ENCODE measurements at places on chromosomes 16 and 17.
A peak's percentile ranks its signal among the peaks of the same experiment; 100 is the strongest.

DNA sequence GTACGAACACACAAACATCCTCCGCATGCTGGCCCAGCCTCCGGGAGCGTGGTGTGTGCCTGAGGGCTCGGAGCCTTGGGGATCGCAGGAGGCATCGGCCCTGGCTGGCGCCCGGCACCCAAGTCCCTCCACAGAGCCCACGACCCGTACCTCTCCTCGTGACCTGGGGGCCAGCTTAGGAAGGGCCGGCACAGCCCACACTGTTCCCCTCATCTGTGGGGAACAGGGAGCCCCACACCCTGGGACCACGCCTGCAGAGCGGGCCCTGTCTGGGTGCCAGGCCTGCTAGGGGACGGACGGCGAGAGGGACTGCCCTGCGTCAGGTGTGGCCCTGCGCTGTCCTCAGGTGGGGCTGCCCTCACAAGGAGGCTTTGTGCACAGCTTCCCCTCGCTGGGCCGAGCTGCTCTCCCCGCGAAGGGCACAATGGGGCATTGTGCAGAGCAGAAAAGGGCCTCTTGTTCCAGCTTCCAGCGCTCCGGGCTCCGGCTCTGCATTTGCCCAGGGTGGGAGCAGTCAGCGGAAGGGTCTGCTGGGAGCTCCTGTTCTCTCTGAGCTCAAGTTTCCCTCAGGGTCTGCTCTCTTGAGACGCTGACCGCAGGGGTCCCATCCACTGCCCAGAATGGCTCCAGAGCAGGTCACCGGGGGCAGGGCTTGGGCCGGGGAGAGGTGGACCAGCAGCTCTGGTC, 1.7 kb upstream of the LMF1 start:
- no peak for DNase-seq

GRCh38 chr16:56610609-56611111, 2.3 kb downstream of the MT2A start:
- DNase-seq = no peak

GRCh38 chr16:18792836-18793433, 2.8 kb upstream of the RPS15A start:
- DNase-seq = no peak

DNA sequence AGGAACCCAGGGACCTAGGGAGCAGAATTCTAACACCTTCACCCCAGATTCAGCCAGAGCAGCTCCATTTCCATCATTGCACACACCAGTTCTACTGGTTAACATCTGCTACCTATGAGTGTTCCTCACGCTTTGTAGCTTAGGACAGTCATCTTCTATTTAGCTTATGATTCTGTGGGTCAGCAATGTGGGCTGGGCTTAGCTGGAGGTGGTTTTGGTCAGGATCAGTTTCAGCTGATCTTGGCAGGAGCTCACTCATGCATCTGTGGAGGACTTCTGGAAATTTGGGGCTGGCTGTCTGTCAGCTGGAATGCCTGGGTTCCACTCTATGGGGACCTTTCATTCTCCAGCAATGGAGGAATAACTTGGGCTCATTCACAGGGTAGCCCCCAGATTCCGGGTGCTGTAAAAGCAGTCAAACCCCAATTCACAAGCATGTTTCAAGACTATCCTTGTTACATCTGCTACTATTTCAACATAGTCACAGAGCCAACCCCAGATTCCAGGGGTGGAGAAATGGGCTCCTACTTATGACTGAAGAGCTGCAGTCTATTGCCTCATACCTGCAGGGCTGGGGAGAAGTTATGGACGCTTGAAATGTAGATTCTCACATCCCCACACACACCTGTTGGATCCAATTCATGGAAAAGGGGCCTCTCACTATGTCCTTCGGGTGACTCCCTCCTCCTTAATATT, 3.4 kb upstream of the HP start:
- DNase-seq = no peak

- DNase-seq = peak; percentile 13
Measured at GRCh38 chr17:4167786-4168185, 24.8 kb downstream of the CYB5D2 start.

DNA sequence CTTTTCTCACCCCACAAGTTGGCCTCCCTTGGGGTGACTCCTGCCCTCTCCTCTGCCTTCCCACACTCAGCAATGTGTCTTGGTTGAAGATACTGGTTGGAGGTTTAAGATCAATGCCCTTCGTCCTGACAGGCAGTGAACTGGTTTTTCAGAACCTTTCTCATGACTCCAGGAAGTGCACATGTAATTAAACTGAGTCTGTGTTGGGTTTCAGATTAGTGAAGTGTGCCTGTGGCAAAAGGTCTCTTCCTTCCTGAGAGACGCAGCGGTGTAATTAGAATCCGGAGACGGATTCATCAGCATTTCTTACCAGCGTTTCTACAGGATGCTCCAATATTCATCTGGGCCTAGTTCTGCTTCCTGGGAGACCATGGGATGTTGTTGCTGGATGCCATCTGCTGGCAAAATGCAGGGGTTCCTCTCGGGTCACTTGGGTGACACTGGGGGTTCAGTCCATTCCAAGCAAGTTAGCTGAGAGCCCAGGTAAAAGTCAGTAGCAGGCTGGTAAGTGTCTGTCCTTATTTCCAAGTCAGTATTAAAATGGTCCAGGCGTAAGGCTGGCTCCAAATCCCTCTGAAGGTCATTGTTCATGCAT, 233.3 kb downstream of the XYLT1 start:
- DNase-seq = no peak

GRCh38 chr17:70021726-70022125, 53.3 kb upstream of the KCNJ16 start:
- no peak for DNase-seq

GRCh38 chr16:19210968-19211367, 42.9 kb downstream of the SYT17 start:
- no peak for DNase-seq

GRCh38 chr17:75694536-75694935, 26.7 kb upstream of the ITGB4 start:
- DNase-seq = no peak

DNA sequence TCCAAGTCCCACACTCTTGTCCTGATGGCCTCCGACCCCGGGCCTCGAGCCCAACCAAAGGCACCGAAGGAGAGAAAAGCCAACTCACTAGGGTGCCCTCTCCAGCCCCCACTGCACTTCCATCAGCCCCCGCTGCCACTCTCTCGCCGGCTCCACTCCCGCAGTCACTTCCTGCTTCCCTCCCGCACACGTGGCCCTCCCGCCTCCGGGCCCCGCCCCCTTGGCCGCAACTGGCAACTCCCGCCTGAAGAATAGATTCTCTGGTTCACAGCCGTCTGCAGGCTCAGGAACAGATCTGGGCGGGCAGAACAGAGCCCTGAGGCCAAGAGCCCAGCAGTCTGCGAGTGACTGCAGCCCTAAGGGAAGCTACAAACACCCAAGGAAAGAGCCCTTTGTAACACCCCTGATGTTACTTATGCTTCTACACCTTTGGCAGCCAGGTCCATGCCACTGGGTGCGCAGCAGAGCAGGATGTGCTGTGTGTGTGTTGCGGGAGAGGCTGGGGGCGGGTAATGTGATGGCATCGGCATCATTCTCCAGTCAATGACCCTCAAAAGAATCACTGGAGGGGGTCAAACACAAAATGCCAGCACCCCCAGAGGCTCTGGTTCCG, at the start of gene SLC39A11:
Gene SLC39A11 (minus strand): TSS at position 166 of the 613 bp plus-strand sequence. CDS start 3,924 bp downstream, outside the sequence.
- DNase-seq = peak; percentile 89

DNA sequence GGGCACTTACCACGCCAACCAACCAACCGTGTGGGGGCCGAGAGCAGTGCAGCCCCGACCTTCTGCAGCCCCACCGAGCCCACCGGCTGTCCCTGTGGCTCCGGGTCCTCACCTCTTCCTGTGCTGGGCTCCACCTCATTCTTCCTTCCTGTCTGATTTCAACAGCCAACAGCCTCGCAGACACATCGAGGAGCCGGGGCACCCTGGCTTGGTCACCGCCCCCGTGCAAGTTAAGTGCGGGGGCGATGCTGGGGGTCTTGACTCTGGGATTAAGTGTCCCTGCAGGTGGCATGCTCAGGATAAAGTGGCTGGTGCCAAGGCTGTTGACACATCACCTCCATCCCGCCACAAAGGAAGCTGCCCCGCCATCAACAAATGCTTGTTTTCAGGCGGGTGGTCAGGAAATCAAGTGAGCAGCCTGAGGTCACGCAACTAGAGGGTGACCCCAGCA, at the start of gene NLRC3:
Gene NLRC3 (minus strand): TSS at position 102 of the 451 bp plus-strand sequence. CDS start 12,367 bp downstream, outside the sequence.
- peak; percentile 63 for DNase-seq

GRCh38 chr16:15961571-15962090, 12.2 kb downstream of the ABCC1 start:
- peak; percentile 45 for DNase-seq

DNA sequence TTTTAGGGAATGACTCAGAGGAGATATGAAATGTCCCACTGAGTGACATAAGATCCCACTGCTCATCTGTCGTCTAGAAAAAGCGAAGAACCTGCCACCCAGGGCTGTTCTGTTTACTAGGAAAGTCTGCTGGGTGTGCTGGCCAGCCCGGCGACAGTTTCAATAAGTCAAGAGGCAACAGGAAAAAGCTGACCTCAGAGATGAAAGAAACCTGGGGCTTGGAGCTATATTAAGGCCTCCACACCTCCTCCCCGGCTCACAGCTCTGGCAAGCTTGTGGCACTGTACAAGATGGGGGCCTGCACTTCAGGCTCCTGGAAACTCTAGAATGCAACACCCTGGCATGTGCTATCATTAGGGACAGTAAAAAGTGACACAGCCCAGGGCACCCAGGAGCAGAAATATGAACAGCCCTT, 10.6 kb downstream of the ZFHX3 start:
- DNase-seq = no peak

- DNase-seq = no peak
Measured at GRCh38 chr16:8721336-8722024, 47.1 kb downstream of the ABAT start.

DNA sequence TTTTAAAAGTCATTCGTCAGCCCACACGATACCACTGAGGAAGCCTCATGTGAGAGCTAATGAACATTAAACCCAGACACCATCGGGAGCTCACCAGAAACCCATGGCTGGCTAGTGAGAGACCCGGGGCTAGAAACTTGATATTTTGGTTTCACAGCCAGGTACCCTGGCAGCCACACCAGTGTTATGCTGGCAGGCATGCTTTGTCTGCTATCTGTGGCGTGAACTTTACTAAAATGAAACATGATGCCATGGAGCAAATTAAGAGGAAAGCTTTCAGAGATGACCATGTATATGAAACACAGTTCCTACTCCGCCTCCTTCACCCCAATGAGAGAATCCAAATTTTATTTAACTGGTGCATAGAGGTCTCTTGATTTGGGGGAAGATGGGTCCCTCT, 291.2 kb downstream of the IRX3 start:
- DNase-seq = no peak

DNA sequence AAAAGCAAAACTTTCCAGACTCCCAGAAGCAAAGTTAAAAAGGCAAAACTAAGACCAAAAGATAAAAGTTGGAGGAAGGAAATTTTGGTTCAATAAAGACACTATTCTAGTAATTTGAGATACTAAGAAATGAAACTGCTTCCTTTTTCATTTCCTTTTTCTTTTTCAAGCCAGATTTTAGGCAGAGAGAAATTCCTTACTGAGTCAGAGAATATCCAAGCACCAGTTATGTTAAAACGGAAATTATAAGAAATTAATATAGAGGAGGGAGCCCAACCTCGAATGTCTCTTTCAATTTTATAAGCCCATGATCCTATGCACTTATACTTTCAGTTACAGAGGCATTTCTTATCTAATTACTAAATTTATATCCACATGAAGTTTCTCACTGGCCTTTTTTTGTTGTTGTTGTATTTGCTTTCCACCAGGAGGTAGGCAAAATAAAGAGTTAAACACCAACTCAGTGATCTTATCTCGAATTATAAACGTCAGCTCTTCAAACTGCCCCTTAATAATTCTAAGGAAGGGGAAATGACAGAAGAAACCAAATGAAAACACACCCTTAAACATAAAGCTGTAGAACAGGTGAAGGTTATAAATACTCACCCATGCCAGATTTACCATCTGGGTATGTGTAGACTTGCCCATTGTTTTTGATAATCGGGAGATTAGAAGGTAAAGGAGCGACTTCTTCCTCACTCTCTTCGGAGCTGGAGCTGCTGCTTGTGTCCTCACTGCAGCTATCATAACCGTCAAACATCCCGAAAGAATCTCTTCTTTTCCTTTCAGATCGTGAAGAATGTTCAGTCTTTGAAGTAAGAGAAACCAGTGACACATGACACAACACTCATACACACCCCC, 35.2 kb downstream of the MBTD1 start:
- no peak for DNase-seq

Measured in CD4-positive, alpha-beta T cell treated with Interleukin-4 for 4 hours (primary cell).